Fibroblast of skin of back (primary cell): ENCODE measurements at places on chromosomes 3 and 15.

DNA sequence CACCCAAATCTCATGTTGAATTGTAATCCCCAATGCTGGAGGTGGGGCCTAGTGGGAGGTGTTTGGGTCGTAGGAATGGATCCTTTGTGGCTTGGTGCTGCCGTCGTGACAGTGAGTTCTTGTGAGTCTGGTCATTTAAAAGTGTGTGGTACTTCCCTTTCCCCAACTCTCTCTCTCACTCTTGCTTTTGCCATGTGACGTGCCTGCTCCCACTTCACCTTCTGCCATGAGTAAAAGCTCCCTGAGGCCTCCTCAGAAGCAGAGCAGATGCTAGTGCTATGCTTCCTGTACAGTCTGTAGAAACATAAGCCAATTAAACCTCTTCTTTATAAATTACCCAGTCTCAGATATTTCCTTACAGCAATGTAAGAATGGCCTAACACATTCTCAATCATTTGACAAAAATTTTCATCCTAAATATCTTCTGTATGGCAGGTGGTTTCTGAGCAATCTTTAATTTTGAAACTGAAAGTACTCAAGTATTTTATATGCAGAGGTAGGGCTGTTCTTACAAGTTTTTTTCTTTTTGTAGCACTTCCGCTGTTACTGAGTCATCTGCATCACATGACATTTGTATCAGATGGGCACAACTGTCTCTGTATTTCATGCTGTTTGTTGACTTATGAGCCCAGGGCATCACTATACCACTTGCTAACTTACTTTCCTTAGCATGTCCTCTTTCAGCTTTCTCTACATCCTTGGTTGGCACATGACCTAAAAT, 8.8 kb downstream of the RPL39L start:
- DNase-seq, result peak; percentile 22

DNA sequence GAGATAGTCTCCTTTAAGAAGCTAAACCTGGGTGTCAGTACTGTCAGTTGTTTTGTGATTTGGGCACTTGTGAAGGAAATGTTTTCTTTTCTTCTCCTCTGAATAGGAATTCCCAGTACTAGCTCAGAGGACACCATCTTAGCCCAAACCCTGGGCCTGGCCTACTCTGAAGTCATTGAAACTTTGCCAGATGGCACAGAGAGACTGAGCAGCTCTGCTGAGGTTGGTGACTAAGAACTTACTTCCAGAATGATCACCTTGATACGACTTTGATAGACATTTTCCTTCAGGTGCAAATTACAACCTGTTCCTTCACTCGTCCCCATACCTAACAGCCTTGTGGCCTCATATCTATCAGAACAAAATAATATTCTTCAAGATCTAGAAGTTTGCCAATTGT, 100.2 kb downstream of the LARS2 start:
- DNase-seq, result no peak

DNA sequence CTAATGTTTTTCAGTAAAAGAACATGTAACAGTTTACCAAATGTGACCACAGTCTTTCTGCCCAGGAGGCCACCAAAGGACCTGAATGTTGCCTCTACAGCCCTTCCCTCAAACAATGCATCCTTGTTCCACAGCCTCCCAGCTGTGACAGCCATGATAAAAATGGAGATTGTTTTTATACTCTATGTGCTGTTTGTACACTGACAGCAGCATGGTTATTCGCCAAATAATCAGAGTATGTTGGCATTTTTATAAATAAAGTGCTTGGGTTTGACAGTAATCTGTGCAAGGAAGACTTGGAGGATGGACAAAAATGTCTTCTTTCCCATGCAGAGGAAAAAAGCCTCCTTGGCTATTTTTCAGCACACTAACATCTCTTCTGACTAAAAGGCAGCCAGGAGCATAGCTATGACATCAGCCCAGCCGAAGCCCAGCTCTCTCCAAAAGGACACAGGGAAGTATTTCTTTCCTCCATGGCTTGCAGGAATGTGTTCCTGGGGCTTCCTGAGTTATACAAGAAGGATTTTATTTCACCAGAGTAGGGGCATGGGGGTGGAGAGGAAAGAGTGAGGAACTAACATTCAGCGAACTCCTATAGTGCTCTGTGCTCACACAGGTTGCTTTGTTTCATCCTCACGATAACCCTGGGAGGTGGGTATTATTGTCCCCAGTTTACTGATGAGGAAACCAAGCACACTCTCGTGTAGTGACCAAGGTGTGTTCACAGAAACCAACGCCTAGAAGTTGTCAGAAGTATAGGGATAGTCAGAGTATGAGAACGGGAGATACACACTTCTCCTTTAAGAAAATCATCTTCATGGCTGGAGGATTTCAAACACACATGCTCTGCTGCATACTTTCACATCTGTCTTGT, 339.7 kb downstream of the MECOM start:
- DNase-seq, result peak; percentile 23

DNA sequence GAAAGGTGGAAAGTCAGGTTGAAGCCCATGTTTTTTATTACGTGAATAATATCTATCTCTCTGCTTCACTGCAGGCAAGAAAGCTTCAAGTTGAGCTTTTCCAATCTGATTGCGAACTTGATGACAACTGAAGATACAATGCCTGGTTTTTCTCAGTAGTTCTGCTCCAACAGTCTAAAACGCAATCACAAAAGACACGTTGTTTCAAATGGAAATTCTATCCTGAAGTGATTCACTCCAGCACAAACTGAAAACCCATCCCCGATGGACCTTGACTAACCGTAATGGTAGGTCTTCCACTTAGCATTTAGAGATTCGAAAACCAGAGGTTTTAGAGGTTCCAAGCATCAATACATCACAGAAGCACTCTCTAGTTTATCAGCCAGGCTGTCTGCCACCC, 10.6 kb downstream of the B4GALT4 start:
- no peak for DNase-seq

DNA sequence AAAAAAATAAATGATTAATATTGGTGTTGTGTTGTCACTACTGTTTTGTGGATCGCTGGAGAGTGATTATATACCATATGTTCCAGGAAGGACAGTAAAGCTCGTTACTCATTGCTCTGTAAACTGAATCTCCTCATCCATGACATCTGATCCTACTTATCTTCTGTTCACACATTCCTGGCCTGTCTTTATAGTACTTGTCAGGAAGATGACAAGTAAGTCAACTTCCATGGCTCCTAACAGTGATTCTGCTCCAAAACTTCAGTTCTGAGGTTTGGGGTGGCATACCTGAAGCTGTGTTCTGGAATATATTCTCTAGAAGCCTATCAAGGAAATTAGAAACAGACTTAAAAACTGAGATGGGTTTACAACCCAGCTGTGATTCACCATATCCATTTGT, 288.9 kb downstream of the ZBBX start:
- DNase-seq, result peak; percentile 11

- DNase-seq, result peak; percentile 75
Observed at GRCh38 chr3:178454726-178455125, 81.5 kb upstream of the KCNMB2 start.

DNA sequence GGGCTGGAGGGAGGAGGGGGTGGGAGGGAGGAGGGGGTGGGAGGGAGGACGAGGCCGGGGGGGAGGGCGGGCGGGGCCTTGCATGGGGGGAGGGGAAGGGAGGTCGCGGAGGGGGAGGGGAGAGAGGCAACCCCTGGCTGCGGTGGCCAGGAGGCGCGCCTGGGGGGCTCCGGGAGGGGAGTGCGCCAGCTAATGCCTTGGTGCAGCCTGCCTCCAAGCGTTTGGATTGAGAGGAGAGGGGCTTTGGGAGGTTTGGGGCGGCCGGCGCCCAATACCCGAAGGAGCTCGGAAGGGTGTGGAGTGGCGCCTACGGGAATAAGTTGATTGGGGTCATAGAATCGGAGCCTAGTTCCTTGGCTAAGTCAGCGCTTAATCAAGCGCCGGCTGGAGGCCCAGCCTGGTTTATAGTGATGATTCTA, 557 bp downstream of the TFG start:
- peak; percentile 33 for DNase-seq

DNA sequence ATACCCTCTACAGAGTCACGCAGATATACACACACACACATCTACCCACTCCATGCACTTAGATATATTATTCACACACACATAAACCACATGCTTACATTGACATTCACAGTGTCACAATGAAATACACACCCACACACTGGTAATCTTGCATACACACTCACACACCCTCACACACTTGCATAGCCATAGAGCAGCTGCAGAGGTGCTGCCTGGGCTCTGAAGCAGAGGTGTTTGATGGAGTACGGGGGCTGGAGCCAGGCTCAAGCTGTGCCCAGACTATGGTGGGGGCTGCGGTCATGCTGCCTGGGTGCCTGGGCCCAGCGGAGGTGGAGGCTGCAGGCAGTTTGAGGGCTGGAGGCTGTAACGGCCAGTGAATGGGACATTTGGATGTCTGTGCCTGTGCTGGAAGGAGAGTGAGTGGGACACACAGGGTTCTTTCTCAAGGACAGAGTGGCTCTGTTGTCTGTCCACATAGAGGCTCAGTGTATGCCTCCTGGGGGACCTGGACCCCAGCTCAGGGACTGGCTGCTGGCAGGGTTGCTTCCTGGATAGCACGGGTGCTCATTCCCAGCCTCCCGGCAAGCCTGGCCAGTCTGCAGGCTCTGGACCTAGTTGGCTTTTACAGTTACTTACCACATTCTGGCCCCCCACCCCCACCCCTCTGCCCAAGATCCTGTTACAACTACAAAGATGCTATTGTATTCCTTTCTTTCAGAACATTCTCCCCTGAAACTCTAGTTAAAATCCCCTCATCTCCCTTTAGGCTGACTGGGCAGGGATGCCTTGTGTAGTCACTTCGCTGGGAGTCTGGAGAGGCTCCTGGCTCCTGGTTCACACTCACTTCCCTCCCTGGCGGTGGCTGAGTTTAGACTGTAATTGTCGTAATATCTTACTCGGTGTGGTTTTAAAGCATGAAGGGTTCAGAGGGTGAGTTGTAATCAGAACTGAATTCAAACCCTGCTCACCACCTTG, 12.5 kb downstream of the GASK1A start:
- no peak for DNase-seq

GRCh38 chr3:142613491-142613890, 17.3 kb downstream of the PLS1 start:
- DNase-seq, result no peak

- peak; percentile 62 for DNase-seq
Observed at GRCh38 chr3:56042326-56042951, 425.8 kb downstream of the ERC2 start.

GRCh38 chr15:50135031-50135551, 16.1 kb upstream of the ATP8B4 start:
- no peak for DNase-seq

GRCh38 chr15:101246391-101246790, 5.5 kb downstream of the CHSY1 start:
- no peak for DNase-seq

DNA sequence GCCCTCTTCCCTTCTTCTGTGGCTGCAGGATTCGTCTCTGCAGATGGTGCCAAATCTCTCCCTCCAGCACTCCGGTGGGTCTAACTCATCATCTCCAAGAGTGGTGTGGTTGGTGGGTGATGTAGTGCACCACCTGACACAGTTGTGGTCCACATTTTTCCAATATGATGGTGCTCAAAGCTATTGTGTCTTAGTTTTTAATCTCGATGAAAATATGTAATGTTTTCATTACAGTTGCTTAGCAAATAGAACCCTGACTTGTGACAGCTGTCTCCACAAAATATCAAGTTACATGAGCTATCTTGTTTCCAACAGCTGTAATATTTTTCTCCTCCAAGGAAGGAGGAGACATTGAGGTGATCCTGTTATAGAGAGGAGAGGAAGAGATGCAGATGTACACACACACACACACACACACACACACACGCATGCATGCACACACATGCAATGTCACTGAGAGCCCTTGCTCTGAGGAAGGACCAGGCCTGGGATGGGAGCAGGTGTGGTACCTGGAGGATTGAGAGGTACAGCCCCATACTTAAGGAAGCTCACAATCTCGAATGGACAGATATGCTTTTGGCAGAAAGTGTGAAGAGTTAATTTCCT, 15.7 kb upstream of the ESYT3 start:
- DNase-seq, result no peak

- DNase-seq, result no peak
Observed at GRCh38 chr3:16076564-16076963, 97.9 kb upstream of the GALNT15 start.

- DNase-seq, result peak; percentile 90
Observed at GRCh38 chr3:197372047-197372661, 73.7 kb upstream of the DLG1 start.

DNA sequence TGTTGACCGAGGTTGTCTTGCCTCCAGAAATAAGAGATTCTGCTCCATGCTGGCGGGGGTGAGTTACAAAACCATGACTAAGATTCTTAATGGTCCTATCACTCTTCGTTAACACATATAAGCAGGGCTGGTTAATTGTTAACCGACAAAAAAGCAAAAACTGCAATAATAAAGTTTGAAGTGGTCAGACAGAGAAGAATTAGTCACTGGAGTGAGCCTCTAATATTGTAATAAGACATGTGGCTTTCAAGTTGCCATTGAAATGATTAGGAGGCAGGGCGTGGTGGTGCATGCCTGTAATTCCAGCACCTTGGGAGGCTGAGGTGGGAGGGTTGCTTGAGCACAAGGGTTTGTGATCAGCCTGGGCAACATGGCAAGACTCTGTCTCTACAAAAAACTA, 78.4 kb upstream of the NR2F2 start:
- DNase-seq, result no peak

- no peak for DNase-seq
Observed at GRCh38 chr15:33955945-33956344, 12.4 kb upstream of the CHRM5 start.

DNA sequence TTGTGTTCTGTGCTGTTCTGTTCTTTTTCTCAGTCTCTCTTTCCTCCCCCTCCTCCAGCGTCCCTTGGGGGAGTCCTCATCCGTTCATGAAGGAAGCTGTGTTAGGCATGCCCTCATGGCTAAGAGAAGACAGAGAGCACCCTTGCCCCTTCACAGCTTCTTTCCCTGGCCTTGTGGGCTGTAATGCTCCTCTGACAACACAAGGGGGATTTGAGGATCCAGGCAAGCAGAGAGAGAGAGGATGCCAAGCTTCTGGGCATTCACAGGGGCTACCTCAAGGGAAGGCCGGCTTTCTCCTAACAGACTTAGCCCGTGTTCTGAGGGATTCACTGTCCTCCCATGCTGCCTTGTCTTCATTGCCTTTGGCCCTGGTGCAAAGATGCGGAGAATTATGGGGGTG, 389.5 kb downstream of the LRTM1 start:
- no peak for DNase-seq

GRCh38 chr3:117624424-117624823, 914.8 kb downstream of the TUSC7 start:
- DNase-seq, result no peak

- DNase-seq, result no peak
Observed at GRCh38 chr3:188476935-188477334, 323.0 kb downstream of the LPP start.

DNA sequence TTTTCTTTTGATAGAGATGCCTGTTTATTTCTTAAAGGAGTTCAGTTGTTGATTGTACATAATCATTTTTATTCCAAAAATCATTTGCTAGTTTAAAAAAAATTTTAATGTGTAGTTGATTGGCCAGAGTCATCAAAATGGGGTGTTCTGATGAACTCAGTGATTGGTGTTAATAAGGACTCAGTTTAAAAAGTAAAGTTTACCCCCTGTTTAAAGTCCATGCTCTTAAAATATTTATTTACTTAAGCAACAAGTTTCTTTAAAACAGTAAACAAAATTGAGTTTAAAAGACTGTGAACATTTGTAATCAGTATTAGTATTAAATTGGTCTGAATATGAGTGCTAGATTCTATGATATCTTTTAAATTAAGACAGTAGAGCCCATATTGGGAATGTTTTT, 56.0 kb downstream of the MEF2A start:
- no peak for DNase-seq

GRCh38 chr15:101384276-101384675, 89.2 kb upstream of the SNRPA1 start:
- DNase-seq, result no peak

- no peak for DNase-seq
Observed at GRCh38 chr15:101198031-101198575, 53.7 kb downstream of the CHSY1 start.
